ENCODE measurements at places on chromosomes 13 and 19.

DNA sequence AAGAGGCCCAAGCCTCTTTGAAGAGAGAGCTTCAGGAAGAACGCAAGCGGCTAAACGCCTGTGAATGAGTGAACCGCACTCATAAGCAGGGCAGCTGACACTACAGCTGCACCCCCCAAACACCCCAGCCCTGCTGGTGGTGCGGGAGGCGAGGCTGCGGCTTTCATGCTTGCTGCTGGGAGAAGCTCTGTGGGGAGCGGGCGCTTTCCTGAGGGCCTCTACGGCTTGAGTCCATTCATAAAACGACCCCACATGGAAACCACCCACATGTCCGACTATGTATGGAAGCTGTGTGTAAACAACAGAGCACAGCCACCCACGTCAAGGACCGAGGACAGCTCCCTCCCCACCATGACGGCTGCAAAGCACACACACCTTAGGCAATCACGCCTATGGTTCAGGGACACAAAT lies 5.5 kb downstream of the AP3D1 start:
- DNase-seq, result no peak

- peak; percentile 51 for DNase-seq
These were observed 237.0 kb upstream of the TSHZ3 start for GRCh38 chr19:31586282-31586681.

DNA sequence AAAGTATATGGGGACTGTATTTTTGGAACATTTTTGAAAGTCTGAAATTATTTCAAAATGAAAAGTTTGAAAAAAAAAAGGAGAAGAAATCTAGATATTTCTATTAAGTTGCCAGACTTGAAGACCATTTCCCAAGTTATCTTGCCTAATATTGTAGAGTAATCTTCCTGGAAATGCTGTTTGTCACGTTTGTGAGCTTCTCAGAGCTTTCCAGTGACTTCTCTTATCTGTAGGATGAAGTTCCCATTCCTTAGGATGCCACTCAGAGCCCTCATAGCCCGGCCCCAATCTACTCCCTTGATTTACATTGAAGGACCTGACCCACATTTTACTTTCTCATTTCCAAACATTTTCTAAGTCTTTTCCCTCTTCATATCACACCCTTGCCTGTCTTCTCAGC lies 23.6 kb downstream of the CEACAM8 start:
- DNase-seq, result no peak

- DNase-seq, result no peak
These were observed 27.7 kb downstream of the GPR42 start for GRCh38 chr19:35398570-35398969.

DNA sequence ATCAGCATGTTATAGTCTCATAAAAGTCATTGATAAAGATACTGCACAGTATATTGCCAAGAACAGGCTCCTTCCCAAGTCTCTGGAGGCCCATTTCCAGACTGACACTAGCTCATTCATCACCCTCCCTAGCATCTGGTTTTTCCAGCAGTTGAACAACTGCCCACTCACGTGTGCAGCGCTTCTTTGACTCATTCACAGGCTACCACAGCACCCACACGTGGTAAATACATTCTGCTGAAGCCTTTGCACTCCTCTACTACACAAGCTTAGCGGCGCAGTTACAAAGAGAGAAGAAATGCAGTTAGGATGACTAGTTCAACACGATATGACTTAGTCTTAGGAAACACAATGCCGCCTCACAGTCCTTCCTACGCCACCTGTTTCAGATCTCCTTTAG lies 87.7 kb downstream of the DOCK9 start:
- DNase-seq, result peak; percentile 26

- DNase-seq, result no peak
These were observed 75.6 kb downstream of the C13orf42 start for GRCh38 chr13:51035469-51035868.

- no peak for DNase-seq
These were observed 14.1 kb downstream of the AP2A1 start for GRCh38 chr19:49780861-49781260.

DNA sequence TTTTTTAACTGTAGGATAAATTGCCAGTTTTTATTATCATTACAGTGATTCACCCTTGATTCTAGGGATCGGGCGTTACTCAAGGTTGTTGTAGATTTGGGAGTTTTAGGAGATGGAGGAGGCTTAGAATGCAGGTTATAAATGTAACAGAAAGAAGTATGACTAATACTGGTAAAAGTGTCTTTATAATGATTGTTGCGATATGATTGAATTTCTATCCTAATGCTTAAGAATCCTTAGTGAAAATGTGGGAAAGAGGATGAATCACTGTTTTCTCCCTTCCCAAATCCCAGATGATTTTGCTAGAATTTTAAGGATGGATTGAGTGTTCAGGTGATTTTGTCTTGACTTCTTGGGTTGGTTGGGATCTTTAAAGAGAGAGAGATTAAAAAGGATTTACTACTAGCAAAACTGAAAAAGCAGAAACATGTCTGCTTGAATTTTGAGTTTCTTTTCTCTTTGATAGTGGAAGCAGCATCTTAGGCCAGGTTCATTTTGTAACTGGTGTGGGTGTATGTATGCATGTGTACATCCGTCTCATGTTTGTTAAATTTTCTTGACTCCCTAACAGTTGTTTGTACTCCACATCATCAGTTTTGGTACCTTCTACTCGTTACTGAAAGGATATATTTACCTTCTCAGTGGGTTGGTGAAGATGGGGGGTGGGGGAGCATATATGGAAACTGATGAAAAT lies 25.9 kb downstream of the ARHGAP35 start:
- DNase-seq, result no peak

GRCh38 chr13:24520733-24521132 lies 8.2 kb upstream of the PARP4 start:
- DNase-seq, result no peak

- peak; percentile 53 for DNase-seq
These were observed 117.3 kb downstream of the RAB20 start for GRCh38 chr13:110444226-110444653.

- peak; percentile 61 for DNase-seq
These were observed 95.2 kb downstream of the LRCH1 start for GRCh38 chr13:46648166-46648607.

GRCh38 chr13:41452462-41452861 lies 4.9 kb upstream of the RGCC start:
- DNase-seq, result no peak

GRCh38 chr19:45340232-45340898 lies at the start of gene KLC3:
Gene KLC3, plus strand, starts transcription at chr19:45340750. Its CDS starts 4,792 bp downstream, at chr19:45345542.
- DNase-seq, result peak; percentile 13

DNA sequence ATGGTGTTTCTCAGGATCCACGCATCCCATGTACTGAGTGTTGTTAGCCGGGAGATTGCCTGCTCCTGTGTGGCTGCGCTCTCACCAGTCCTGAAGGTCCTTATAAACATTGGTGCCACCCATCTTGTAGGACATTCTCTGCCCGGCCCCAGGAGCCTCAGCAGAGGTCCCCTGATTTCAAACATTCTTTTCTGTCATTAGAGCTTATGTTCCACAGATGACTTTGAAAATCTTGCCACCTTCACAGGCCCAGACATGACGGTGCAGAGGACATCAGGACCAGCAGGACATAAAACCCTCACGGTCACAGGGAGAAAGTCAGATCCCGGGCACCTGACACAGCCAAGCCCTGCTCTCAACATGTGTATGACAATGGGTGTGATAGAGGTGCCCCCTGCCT lies 33.2 kb upstream of the PEPD start:
- no peak for DNase-seq

GRCh38 chr13:99086267-99087097 lies 108.6 kb upstream of the DOCK9 start:
- DNase-seq, result peak; percentile 59

DNA sequence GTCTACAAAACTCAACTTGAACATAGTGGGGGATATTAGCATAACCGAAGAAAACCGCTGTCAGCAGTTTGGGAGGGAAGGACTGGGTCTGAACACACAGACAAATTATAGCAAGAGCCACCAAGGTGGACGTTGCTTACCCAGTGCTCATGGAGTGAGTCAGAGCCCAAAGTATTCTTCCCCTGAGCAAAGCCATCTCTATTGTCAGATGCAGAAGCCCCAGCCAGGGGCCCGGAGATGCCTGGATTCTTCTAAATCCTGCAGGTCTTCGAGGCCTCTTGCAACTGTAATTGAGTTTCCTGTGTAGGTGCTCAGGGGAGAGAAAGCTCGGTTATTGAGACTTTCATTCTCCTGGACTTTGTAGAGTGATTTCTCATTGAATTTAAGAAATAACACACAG lies 384.5 kb downstream of the IRS2 start:
- DNase-seq, result no peak

DNA sequence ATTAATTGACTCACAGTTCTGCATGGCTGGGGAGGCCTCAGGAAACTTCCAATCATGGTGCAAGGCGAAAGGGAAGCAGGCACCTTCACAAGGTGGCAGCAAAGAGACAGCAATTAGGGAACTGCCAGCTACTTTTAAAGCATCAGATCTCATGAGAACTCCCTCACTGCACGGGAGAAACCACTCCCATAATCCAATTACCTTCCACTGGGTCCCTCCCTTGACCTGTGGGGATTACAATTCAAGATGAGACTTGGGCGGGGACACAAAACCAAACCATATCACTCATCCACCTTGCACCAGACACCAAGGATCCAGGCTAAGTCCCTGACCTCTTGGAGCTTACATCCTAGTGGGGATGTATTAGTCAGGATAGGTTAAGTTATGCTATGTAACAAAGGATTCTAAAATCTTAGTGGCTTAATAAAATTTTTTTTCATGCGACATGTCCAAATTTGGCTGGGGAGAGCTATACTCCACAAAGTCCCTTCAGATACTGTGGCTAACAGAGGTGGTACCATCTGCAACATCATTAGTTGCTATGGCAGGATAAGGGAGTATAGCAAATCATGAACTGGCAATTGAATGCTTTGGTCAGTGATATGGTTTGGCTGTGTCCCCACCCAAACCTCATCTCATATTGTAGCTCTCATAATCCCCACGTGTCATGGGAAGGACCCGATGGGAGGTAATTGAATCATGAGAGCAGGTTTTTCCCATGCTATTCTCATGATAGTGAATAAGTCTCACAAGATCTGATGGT lies 8.3 kb upstream of the FAM187B start:
- DNase-seq, result no peak

DNA sequence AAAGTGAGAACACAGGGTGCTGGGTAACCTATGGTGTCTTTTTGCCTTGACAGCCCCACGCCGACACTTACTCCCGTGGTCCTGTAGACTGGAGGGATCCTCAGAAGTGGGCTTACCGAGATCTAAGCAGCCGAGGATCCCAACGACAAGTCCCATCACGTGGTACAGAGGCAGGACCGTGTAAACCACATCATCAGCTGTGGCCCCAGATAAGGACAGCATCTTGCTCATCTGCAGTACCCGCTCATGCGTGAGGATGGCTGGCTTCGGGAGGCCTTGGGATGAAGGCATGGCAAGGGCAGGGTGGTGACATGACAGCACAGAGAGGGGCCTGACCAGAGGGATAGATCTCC lies 2.1 kb downstream of the SLC27A5 start:
- no peak for DNase-seq

DNA sequence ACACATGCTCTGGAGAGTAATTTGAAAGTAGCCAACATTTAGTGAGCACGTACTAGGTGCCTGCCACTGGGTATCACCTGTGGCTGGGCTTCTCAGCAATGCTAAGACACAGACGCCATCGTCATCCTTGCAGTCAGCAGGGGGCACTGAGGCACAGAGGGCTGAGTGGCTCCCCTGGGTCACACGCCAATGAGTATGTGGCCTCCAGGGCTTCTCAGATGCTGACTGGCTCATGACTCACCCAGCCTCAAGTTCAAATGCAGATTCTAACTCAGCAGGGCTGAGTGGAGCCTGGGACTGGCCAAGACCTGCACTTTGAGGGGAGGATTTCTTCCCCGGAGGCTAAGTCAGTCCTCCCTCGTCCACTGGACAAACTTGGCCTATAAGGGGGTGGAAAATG lies 115.1 kb upstream of the CACNA1A start:
- peak; percentile 92 for DNase-seq

- no peak for DNase-seq
These were observed 856.7 kb upstream of the SLITRK1 start for GRCh38 chr13:84739021-84739420.

DNA sequence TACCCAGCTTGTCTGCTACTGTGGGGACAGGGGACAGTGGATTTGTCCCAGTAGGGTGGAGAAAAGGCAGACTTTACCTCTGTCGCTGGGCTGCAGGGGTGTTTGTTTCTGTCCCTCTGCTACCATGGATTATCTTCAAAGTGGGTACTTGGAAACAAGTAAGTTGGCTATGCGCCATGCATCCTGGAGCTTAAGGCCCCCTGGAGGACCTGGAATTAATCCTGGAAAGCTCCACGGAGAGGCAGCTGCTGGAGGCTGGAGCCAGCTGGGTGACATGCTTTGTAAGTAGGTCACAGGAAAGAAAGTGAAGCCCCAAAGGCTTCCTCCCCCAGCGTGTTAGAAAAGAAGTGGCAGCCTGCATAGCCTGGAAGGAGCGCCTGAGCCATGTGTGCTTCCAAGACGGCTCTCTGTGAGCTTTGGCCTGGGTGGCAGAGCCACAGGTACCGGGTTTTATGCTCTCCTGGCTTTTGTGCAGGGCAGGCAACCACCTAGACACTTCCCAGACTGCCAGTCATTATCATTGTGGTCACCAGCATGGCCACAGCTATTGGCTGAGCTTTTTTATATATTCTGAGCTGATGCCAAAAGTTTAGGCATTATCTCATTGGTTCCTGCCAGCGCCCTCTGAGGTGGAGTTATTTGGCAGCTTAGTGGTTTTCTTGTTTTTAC lies 9.5 kb downstream of the B3GLCT start:
- DNase-seq, result no peak

DNA sequence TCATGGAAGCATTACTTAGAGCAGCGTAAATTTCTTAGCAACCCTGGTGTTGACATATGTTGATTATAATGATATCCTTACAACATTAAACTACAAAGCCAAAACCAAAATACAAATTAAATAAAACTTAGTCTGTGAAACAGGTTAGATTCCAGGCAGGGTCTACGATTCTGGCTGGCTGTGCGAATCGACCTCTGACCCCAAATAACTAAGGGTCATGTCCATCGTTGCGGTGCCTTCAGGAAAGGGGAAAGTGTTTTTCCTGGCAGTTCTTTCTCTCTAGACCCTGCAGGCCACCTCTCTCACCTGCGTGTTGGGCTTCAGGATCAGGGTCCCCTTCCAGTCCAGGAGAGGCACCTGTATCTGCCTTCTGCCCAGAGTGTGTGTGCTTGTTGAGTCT lies 66.2 kb downstream of the ATP11A start:
- no peak for DNase-seq

DNA sequence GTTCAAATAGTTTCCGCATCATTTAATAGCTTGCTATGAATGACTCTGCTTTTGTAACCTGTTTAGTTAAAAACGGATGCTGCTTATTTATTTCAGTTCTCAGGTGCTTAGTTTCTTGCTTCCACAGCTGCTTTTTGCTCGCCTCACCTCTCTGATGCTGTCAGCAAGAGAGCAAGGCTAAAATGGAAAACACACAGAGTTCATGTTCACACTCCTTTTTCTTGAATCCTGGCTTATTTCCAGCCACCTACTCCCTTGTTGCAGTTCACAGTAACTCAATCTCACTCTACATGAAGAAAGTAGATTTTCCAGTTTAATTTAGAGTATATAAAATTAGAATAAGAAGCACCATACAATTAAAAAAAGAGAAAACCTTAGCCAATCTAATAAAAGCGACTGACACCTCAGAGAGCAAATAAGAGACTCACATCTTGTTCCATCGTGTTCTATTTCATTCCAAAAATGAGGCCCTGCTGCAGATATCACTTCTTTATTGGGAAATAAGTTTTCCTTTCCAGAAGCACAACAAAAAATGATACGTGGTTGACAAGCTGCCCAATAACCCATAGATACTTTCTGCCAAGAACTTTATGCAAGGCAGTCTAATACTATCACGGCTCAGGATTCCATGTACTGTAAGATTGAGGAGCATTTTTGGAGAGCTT lies 326.1 kb upstream of the SLITRK1 start:
- DNase-seq, result no peak

All from ACHN (cell line).